Stimulated activated CD4-positive, alpha-beta T cell treated with anti-CD3 and anti-CD28 coated beads, TNF-alpha, amount 100 ng/mL, for 1 hour (primary cell): ENCODE measurements at places on chromosomes 11 and 22.

DNA sequence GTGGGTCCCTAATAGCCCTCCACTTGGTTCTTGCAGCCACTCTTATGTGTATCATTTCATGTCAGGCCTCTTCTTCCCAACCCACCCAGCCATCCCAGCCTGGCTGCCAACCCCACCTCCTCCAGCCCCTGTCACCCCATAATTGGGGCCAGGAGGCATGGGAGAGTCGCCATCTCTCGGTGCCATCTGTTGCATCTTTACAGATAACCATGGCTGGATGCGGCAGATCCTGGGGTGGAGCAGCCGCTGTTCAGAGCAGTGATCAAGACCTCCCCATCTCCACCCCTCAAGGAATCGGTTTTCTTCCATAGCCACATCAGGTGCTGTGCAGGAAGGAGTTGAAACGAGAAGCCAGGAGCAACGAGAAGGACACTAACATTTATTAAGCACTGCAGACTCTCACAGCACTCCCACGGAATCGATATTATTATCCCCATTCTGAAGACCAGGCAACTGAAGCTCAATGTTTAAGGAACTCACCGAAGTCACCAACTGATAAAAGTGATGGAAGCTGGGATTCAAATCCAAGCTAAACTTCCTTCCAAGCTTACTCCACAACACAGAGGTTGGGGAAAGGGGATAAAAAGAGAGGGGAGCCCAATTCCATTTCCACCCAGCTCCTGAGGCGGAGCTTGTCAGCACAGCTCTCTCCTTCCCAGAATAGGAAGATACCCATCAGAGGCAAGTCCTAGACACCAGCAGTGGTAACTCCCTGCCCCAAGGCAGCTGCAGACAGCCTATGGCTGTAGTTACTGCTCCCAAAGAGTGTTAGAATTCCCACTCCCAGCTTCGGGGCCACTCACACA, 2.7 kb downstream of the SLC43A1 start:
- DNase-seq = no peak

GRCh38 chr11:20235164-20235563, 74.9 kb upstream of the DBX1 start:
- no peak for DNase-seq

DNA sequence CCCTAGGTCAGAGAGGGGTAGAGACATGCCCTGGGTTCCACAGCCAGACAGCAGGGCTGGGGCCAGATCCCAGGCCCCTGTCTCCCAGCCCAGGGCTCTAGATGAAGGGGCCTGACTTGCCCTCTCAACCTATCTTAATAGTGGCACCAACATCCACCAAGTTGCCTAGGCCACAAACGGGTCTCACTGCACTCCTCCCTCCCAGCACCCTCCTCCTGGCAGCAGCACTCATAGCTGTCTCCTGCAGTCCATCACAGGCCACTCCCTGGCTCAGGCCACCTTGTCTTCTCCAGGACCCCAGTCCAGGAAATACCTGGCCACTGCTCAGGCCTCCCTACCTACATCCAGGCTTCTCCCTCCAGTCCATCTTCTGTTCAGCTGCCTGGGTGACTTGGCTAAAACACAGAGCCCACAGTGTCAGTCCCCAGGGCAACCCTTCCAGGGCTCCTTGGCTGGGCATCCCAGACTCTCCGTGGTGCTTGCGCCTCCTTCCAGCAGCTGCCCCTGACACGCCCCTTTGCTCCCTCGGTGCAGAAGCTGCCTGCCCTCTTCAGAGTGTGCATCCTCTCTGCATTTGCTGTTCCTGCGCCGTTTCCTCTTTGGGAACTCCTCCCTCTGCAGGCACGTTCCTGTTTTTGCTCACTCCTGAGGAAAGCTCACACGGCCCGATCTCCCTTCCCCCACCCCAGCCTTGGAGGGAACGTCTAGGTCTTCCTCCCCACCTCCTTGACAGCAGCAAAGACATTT, 40.5 kb downstream of the LRRC32 start:
- DNase-seq = no peak

DNA sequence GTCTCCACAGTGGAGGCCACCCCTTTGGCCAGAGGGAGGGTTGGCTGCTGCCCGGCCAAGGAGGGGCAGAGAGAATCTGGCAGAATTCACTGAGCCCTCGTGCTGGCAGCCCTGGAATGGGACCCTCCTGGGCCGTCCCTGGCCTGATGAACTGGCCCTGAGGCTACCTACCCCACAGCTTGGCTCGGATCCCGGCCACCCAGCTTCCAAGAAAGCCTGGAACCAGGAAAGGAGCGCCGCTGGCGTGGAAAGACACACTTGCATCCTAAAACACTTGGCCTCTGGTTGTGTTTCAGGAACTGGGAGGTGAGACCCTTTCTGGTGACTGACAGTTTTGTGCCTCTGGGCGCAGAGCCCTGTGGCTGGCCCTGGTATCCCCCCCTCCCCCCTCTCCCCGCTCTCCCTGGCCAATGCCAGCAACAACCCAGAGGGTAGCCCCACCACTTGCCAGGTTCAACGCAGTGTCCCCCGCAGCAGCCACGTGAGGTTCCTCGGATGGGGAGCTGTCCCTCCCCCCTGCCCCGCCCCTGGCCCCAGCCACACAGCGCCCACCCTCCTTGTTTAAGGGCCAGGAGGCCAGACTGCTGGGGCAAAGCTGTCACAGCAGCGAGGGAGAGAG, 693 bp downstream of the NFAM1 start:
- DNase-seq = no peak

DNA sequence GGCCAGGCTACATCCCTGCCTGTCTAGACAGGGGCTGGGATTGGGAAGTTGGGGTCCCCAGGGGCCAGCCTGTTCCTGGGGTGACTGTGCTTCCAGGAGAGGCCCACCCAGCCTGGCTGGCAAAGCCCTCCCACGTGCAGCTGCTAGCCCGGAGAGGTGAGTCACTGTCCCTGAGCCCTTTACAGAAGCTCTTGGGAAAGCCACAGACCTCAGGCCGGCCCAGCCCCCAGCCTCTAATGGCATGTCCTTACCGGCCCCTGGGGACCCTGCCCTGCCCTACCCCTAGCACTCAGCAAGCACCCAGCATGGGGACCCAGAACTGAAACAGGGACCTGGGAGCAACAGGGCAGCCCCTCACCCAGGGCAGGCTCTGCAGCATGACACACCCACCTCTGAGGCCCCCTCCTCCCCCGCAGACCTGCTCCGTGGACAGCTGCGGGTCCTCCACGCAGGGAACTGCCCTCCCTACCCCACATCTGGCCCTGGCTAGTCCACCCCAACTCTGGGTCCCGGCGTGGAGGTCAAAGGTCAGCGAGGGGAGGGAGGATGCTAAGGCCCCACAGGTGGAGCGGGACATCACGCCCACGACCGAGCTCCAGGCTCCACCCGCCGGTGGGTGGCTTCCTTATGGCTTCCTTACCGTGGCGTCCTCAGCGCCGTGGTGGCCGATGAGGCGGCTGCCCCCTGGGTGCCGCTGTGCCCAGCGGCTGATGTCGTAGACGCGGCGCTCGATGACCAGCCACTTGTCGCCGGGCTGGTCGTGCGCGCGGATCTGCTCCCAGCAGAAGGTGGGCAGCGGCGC, 615 bp downstream of the FADS3 start:
- no peak for DNase-seq

DNA sequence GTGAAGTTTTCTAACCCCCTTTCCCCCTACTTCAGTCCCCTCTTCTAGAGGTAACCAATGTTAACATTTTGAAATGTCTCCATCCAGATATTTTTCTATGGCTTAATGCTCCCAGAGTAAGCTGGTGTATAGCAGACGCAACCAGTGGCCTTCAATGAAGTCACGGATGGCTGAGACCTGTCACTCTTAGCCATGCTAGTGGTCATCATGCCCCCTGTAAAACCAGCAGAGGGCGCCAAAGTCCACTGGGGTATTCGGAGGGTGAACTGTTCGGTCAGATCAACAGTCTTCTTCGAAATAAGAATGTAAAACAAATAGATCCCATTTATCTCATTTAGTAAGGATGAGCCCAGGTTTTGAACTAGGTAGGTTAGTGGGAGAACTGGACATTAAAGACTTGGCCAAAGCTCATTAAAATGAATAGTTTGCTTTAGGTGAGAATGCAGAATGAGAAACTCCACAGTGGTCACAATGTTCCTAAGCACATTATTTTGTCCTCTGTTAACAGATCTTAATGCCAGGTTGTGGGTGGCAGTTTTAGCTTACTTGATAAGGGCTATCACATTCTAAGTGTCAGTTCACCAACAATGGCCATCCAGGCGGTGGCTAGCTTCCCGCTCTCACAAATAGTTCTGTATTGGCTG, 8.6 kb upstream of the MMP8 start:
- DNase-seq = no peak

GRCh38 chr11:122339436-122340060, 223.5 kb upstream of the BLID start:
- no peak for DNase-seq

DNA sequence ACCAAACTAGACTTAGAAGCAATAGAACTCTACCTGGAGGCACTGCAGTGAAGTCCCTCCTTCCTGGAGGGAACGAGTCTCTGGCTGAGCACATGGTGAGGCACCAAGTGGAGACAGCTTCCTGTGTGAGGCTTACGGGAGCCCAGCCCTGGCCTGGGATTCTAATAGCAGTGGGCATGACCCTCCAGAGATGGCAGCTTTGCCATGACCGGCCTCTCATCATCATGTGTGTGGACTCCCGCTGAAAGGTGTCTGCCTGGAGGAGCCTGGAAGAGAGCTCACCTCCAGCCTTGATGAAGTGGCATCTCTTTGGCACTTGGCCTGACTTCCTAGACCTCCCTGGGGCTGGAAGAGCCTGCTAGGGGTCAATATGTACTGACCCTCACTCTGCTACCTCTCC, 8.0 kb downstream of the DGAT2 start:
- DNase-seq = no peak

GRCh38 chr11:112624431-112624830, 336.8 kb upstream of the NCAM1 start:
- no peak for DNase-seq

DNA sequence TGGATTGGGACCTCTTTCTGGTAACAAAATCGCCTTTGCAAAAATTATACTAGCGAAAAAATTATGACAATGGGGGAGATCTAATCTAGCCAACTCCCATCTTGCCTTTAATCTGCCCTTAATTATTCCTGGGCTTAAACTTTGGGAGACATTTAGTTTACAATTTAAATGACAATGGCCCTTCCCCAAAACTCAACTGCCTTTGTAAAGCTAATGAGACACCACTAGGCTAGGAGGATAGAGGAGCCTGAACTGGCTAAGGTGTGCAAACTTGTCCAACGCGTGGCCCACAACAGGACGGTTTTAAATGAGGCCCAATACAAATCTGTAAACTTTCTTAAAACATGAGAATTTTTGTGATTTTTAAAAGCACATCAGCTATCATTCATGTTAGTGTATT, 67.3 kb downstream of the RSF1 start:
- no peak for DNase-seq

GRCh38 chr11:39365809-39366436, 2093.5 kb downstream of the LRRC4C start:
- no peak for DNase-seq

DNA sequence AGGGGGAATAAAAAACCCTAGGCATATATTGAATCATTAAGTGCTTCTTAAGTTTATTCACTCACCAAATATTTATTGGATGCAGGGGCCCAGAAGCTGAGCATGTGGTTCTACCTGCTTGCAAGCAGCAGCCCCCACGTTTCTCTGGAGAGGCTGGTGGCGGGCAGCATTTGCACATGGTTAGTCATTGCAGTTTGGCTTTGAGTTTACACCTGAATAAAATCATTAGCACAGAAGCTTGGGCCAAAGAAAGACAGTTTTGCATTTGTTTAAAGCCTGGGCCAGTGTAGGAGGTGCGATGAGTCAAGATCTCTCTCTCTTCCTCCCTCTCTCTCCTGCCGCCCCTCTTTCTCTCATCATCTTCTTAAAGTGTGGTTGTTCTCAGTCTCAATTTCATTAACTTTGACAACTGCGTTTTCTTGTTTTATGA, 72.6 kb downstream of the C22orf31 start:
- no peak for DNase-seq

DNA sequence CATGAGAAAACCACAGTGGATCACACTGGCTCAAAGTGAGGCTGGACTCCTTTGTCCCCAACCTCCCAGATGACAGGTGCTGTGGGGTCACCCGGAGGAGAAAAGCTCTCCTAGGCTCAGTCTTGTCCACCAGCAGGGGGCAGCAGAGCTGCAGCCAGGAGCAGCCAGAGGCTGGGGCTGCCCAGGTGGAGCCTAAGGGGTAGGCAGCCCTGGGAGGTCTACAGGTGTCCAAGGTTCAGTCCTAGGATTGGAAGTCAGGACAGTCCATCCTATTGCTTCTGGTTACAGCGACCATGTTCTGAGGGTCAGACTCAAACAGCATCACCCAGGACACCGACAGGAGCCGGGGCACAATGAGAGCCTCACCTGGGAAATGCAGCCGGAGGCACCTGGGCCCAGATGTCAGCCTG, 77.6 kb upstream of the IGLL5 start:
- DNase-seq = peak; percentile 61

DNA sequence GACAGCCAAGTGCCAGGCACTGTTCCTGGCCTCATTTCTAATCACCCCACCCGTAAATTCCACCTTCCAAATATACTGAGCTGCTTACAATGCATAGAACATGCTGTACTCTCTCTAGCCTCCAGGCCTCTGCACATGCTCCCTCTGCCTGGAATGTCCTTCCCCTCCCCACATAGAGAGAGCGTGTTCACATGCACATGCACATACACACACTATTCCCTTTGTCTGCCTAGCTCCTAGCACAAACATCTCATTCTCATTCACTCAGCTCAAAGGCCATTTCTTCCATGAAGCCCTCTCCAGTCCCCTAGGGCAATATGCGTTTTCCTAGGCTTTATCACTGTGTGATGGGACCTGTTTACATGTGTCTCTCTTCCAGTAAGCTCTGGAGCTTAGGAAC, 144.6 kb downstream of the WT1 start:
- no peak for DNase-seq

DNA sequence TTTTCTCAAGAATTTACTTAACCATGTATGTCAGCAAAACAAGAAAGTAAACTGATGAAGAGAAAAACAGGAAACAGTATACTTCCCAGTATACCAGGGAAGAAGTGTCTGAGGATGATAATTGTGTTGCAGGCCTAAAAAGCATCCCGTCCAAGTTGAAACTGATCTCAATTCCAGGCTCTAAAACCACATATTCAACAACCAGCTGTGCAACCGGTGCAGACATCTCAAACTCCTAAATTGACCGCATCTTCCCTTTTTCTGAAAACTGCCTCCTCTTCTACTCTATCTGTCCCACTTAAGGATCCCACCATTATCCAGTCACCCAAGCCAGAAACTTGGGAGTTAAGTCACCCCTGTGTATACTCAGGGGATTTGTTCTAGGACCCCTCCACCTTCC, 47.2 kb downstream of the CCDC83 start:
- no peak for DNase-seq

DNA sequence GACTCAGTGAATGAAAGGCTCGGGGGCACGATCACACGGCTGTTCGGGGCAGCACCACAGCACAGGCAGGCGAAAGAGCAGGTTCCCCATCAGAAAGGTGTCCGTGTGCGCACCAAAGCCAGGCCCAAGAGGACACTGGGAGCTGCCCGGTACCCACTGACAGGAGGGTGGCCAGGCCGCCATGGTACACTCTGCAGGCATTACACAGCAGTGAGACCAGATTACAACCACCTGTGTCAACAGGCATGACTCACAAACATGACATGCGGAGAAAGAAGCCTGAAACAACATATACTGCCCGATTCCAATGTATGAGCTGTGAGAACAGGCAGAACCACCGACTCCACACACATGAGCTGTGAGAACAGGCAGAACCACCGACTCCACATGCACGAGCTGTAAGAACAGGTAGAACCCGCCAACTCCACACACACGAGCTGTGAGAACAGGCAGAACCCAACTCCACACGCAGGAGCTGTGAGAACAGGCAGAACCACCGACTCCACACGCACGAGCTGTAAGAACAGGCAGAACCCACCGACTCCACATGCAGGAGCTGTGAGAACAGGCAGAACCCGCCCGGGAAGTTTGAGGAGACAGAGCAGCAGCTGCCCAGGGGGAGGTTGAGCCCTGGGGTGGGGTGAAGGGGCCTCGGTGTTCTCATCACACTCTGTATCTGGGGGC, 32.6 kb downstream of the KIAA0930 start:
- DNase-seq = no peak
